ENCODE measurements at places on chromosomes 7 and 10. TPM values are rescaled to one million over a fixed set of nuclear protein-coding genes. Genes with fewer than 3 reads are reported as not detected.

SPAM1 gene
- total RNA-seq: not detected

CLCN1 gene
- total RNA-seq: not detected

GRCh38 chr10:94645285-94645684 lies 38.2 kb upstream of the CYP2C18 start:
- H3K4me1 ChIP-seq: no peaks in the 10 kb centered on the region
- no peaks in the 10 kb centered on the region for H3K27me3 ChIP-seq
- no peak overlapping the region for H3K4me3 ChIP-seq
- no peaks in the 10 kb centered on the region for H3K36me3 ChIP-seq

GRCh38 chr10:19930936-19931893 lies 115.0 kb downstream of the PLXDC2 start:
- H3K36me3 ChIP-seq: no peaks in the 10 kb centered on the region
- H3K27ac ChIP-seq: peak overlapping the region; percentile 50
- no peaks in the 10 kb centered on the region for H3K27me3 ChIP-seq
- H3K4me3 ChIP-seq: no peak overlapping the region

LZTS2 gene
- 99.4 TPM for total RNA-seq

Data from vagina (tissue), 2 donors.